NCI-H1930 (cell line): ENCODE measurements at places on chromosomes 11 and 22.

DNA sequence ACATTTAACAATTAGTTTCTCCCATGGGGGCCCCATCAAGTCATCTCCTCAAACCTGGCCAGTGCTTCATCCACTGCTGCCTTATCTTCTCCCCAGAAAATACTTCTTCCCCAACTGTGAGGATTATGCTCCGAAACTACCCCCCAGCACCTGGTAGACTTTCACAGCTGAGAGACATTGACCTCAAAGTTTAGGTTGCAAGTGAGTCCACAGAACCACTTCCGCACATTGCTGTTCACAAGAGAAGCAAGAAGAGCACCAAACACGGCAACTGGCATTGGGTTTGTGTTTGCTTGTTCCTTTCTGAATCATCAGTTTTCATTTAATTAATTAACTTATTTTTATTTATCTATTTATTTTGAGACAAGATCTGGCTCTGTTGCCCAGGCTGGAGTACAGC, 6.1 kb downstream of the MCHR1 start:
- no peak for DNase-seq

- DNase-seq, result no peak
These were observed 192.6 kb downstream of the CASP12 start for GRCh38 chr11:104705490-104706190.

DNA sequence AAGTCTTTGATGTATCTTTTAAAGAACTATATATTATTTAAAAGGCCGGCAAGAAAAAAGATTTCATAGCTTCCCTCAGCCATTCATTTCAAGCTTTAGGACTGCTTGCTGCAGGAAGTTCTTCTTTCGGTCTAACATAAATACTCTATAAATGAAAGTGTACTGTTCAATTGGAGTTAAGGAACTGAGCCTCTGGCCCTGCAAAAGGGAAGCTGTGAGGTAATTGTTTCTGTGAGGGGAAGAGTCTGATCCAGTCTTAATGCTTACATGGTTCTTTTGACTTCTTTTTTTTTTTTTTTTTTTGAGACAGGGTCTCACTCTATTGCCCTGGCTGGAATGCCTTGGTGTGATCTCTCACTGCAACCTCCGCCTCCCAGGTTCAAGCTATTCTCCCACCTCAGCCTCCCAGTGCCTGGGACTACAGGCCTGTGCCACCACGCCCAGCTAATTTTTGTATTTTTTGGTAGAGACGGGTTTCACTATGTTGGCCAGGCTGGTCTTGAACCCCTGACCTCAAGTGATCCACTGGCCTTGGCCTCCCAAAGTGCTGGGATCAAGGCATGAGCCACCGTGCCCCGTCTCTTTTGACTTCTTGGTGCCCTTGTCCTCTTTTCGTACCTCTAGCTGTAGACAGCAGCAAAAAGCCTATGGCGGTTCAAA, 4.7 kb upstream of the TRIM29 start:
- DNase-seq, result no peak

DNA sequence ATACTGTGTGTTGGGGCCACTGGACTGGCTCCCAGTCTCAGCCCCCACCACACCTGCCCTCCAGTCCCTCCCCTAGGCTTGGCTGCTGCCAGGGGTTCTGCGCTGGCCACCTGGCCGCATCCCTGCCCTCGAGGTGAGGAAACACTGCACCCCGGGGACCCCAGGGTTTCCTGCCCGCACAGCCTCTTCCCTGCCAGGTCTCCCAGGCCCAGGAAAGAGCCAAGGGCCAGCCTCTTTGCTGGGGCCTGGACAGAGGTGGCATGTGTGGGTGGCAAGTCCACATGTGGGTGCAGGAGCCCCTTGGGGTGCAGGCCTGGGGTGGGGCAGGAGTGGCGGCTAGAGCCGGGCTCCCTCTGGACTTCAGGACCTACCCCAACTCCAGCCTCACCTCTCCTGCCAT, 2.5 kb downstream of the EPS8L2 start:
- no peak for DNase-seq

DNA sequence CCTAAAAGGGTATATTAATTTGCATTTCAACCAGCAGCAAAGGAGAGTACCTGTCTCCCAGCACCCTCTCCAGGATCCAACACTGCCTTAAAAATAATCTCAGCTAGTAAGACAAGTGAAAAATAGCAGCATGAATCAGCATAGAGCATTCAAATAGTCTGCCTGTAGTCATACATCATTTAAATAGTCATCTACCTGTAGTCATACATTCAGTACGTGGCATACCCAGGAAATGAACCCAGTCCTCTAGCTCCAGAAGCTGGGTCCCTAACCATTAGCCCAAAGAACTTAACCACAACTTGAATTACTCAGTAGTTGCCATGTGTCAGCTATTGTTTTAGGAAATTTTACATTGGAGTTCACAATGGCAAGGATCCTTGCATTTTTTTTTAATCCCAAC, 9.3 kb downstream of the TENM4 start:
- no peak for DNase-seq

DNA sequence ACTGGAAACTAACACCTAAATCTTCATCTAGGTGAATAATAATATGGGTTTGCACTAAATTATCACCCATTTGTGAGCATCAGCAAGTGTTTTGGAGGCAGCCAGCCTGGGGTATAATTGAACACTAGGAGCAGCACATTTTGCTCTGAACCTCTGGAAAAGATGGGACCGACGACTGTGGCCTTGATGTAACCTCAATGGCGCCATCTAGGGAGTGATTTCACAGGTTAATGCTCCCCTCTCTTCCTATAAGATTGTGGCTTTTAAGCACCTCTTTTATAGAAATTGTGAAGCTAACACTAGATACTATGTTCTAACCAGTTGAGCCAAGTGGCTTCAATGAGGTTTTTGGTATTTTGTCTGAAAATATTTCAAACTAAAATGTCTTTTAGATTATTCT, 203.7 kb downstream of the NELL1 start:
- DNase-seq, result peak; percentile 38

- no peak for DNase-seq
These were observed 3.7 kb upstream of the MTFP1 start for GRCh38 chr22:30421695-30422480.

DNA sequence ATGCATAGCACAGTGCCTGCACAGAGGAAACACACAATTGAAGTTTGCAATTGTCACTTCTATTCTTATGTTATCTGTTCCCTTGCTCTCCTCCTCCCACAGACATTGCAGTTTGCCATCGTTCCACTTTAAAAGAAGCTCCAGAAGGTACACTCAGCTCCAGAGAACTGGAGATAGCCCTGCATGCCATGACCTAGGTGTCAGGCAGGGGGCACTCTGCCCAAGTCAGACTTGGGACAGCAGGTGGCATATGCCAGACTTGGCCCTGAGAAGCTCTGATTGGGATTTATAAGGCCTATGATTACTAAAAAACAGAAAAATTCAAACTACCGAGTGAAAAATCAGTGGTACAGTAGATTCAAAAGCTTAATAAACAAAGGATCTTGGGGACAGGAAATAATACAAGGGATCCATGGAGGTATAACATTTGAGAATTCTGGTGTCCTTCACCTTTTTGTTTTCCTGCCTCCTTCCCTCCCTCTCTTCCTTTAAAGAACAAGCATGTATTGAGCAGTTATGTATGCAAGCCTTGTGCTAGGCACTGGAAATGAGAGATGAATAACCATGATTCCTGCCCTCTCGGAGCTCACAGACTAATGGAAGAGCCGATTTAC, 40.0 kb downstream of the TENM4 start:
- DNase-seq, result no peak

DNA sequence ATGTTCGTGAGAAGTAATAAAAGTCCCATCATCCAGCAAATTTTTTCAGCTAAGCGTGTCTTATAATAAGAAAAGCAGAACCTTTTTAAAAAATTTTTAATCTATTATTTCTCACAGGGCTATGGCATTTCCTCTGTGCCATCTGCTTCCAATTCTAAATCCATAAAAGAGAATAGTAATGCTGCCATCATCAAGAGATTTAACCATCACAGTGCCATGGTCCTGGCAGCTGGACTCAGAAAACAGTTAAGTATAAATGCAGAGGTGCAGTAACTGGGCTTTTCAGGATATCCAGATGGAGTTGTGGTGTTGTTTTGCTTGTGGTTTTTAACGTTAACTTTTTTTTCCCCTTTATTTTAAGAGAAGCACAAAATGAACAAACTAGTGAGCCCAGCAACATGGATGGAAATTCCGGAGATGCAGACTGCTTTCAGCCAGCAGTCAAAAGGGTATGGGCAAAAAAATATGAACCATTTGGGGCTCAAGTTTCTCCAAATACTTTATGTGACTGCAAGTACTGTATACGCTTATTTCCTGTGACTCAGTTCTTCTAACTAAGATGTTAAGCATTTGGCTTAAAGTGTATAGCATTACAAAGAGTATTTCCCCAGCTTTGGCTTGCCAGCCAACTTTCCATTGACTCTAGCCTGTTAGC, 25.2 kb downstream of the GTF2H1 start:
- DNase-seq, result no peak

- DNase-seq, result peak; percentile 37
These were observed 13.6 kb downstream of the KCNJ5 start for GRCh38 chr11:128904656-128905344.

- DNase-seq, result no peak
These were observed 2.1 kb downstream of the GLYATL1B start for GRCh38 chr11:59088162-59088561.

DNA sequence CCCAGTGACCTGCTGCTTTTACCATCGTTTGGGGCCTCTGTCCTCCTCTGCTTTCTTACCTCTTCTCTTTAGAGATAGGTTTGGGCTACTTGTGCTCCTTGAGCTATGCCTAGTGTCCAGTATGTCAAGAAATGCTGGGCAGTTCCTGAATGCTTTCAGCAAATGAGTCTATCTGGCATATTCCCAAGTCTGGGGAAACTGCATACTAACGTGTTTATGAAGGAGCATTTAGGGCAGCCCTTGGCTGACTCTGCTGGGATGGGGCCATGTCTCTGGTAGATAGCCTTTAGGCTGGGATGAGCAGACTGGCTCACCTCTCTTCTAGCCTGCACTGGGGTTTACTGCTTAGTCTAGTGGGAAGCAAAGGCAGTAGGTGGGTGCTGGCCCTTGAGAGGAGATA, 43.7 kb upstream of the SUSD2 start:
- DNase-seq, result no peak

DNA sequence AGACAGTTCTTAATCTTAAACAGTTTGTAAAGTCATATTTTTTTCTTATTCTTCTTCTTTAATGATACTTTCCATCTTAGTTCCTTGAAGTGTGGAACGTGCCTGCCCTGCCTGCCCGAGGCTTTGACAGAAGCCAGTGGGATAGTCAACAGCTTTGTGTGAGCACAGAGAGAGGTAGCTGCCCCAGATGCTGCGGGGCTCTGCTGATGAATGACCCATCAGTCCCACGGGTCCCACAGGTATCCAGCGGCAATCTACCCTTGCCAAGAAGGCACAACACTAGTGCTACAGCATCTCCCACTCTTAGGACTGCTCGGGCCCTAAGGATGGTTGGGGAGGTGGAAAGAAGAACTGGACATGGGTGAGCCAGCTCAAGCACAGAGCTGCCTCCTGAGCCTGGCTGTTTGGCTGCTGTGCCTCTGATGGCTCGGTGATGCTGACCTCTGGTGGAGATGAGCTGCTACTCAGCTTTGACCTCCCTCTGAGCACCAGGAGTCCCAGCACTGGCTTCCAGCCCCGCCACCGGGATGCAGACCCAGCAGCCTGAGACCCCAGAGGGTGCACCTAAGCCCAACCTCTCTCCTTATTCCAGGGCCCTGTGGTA, 11.8 kb upstream of the APLNR start:
- DNase-seq, result peak; percentile 49

- DNase-seq, result no peak
These were observed 81.2 kb upstream of the PRR5 start for GRCh38 chr22:44620841-44621257.

GRCh38 chr11:20912922-20913512, 243.6 kb downstream of the NELL1 start:
- no peak for DNase-seq

GRCh38 chr11:19433367-19433766, 192.6 kb upstream of the E2F8 start:
- no peak for DNase-seq

GRCh38 chr22:47167056-47167455, 404.6 kb downstream of the TBC1D22A start:
- DNase-seq, result no peak

GRCh38 chr22:46087816-46088277, 62.5 kb upstream of the PPARA start:
- no peak for DNase-seq

GRCh38 chr11:89184021-89184420, 6.3 kb downstream of the TYR start:
- no peak for DNase-seq

DNA sequence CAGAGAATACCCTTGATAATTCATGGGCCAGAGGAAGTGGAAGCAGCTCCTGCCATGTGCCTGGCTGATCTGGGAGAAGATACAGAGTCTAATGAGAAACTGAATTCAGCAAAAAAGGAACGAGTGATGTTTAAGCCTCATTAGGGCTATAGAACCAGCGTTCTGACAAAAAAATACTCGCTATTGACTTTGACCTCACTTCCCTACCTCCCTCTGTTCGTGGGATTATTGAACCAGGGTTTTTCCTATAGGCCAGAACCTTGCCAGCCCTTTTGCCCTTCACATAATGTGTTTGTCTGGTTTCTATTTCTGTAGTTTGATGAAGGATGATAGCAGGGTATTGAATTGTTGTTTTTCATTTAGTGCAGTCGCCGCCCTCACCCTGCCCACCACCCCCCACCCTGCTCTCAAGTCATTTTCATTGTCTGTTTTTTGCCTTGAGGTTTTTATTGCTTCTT, 7.6 kb upstream of the RBFOX2 start:
- DNase-seq, result no peak

DNA sequence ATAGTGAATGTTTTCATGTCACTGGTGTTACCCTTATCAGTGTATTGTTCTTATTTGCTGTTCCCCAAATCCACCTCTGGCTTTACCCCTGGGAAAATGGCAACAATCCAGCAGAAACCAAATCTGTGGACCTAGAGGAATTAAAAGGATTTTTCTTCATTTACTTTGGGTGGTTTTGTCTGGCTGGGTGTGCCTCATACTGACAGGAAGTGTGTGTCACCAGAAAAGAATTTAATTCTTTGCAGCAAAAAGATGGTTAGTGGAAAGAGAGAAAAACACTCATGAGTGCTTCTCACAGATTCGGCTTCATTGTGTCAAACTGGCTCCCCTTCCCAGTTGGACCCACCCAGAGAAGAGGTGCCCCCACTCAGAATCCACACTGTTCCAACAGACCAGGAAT, 38.9 kb downstream of the FZD4 start:
- no peak for DNase-seq

DNA sequence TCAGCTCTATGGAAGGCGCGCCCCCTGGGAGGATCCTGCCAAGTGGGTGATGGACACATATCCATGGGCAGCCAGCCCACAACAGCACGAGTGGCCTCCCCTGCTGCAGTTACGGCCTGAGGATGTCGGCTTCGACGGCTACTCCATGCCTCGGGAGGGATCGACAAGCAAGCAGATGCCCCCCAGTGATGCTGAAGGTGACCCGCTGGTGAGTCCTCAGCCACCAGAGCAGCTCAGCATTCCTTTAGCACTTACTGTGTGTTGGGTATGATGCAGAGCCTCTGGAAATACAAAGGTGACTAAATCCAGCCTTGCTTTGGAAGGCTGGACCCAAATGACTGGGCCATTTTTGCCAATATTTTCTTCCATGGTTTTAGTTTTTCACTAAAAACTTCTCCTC, 45.7 kb downstream of the DBX1 start:
- no peak for DNase-seq

- DNase-seq, result no peak
These were observed 15.6 kb downstream of the ELFN2 start for GRCh38 chr22:37411655-37412054.
